ENCODE measurements at places on chromosomes 13 and 19.

DNA sequence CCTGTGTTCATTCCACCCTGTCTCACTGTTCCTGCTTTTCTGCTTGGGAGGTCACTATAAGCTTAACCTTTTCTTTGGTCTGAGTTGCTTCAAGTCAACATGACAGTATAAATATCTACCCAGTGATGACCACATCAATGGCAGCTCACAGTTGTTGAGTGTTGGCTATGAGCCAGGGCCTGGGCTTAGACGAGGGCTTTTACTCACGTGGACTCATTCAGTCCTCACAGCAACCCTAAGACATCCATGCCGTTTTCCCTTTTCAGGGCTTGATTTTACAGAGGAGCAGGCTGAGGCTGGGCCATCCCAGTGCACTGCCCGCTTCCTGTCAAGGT lies 10.2 kb upstream of the CCDC97 start:
- no peak for DNase-seq

GRCh38 chr13:110283736-110284517 lies 23.0 kb downstream of the COL4A1 start:
- DNase-seq, result no peak

GRCh38 chr13:109626386-109627171 lies 159.8 kb downstream of the IRS2 start:
- DNase-seq, result no peak

DNA sequence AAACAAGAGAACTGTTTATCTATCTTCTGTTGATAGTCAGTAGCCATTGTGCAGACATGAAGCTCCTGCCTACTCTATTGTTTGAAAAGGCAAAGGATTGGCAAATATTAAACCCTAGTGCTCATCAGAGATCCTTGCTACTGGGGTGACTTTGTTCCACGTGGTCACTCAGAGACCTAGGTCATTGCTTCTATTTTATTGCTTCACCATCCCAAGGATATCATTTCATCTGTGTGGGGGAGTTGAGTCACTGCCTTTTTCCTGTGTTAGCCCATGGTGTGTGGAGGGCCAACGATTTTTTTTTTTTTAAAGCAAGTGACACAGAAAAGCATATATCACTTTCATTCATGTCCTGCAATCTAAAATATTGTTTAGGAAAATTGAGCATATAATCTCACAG lies 254.1 kb upstream of the RXFP2 start:
- no peak for DNase-seq

- no peak for DNase-seq
Observed at GRCh38 chr19:8257052-8257443, 47.9 kb downstream of the CERS4 start.

DNA sequence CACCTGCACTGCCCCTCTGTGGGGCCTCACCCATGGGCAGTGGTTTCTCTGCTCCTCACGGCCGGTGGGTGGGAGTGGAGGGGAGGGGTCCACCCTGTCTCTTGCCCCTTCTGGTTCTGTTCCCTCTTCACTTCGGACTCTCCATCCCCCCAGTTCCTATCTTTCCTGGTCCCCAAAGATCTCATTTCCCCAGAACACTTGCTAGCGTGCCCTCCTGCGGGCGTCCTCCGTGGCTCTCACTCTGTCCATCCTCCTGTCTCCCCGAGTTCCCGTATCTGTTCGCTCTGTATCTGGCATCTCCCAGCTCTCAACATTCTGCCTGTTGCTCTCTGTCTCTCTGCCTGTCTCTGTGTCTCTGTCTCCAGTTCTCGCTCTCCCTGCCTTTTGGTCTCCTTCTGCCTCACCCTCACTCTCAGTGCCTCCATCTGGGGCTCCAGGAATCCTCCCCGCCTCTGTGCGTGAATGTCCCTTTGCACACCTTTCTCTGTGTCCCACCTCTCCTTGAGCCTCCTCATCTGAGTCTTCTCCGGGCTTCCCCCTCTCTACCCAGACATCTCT lies 363 bp downstream of the SPIB start:
- DNase-seq, result no peak

DNA sequence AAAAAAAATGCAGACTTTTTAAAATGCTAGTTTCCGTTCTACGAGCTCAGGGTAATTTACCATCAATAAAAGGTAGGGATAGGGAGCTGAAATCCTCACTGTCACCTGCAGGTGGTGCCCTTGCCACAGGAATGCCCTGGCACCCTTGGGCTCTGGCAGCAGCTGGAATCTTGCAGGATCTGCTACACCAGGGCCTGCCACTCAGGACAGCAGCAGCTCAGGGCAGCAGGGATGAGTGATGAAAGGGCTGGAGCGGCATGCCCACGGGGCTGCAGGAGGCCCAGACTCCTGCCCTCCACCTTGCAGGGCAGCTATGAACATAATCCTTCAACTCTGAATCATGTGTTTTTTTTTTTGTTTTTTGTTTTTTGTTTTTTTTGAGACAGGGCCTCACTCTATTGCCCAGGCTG lies 54.0 kb downstream of the GNG7 start:
- DNase-seq, result peak; percentile 66

GRCh38 chr19:54458648-54459281 lies 4.8 kb downstream of the LENG9 start:
- no peak for DNase-seq

- DNase-seq, result no peak
Observed at GRCh38 chr19:33841685-33842084, 45.0 kb downstream of the KCTD15 start.

DNA sequence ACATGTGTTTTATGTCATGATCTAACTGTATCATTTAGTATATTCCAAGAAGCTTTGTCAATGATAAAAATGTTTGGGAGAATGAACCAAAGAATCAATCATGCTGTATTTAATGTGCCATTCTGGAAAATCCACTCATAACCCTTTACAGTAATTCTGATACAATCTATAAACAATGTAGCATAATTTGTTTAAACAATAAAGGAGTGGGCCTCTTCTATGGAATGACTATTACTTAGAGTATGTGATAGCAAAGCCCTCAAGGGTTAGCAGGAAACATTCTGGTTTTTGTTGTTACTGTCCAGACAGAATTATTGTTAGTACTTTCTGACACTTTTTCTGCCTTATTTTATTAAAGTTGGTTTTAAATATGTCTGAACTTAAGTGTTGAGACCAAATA lies 1073.1 kb downstream of the SLITRK5 start:
- no peak for DNase-seq

DNA sequence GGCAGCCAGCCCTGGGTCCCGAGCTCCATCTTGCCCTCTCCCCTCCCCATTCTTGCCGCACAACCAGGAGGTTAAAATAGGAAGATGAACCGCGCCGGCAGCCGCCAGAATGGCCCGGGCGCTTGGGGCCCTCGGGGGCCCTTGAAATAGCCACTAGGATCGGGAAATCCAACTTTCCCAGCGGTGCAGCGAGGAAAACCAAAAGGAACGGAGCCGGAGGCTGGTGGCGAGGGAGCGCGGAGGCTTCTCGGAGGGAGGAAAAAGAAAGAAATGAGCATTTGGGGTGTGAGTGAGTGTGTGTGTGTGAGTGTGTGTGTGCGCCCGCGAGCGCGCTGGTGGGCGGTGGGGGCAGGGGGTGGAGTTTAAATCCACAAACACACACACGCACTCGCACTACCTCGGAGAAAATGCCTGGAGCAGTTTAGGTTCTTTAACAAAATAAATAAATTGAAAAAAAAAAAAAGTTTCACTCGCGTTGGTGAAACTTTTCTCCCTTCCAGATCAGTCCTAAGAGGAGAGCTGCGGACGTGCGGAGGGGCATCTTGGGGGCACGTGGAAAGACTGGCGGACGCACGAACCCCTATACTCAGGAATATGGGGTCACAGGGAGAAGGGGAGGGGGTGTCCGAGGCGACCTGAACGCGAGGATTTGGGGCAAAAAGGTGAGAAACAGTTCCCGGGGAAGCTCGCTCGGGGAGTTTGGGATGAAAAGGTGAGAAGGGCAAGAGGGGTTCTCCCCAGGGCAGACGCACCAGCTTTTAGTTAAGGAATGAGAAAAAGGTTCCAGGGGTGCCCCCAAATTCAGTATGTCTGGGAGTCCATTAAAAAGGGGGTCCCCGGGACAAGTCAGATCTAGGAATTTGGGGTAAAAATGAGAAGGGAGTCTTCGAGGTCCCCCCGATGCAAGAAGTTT lies 1.3 kb downstream of the RFX2 start:
- DNase-seq, result no peak

DNA sequence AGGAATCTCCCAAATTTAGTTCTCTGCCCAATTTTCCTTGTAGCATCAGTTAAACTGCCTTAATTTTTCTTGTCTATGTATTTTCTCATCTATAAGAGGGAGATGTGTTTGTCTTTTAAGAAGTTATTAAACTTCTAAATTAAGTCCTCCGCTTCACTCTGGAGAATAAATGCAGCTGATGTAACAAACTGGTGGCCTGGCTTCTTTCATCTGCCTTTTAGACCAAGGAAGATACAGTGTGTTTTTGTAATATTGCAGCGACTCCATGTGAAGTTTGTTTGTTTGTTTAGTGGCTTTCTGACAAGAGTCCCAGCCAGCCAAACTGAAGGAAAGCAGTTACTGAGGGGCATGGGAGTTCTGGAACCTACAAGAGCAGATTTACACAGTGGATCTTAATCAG lies 56.4 kb downstream of the KLF12 start:
- no peak for DNase-seq

GRCh38 chr13:104750377-104750776 lies 1684.2 kb upstream of the SLC10A2 start:
- DNase-seq, result no peak

DNA sequence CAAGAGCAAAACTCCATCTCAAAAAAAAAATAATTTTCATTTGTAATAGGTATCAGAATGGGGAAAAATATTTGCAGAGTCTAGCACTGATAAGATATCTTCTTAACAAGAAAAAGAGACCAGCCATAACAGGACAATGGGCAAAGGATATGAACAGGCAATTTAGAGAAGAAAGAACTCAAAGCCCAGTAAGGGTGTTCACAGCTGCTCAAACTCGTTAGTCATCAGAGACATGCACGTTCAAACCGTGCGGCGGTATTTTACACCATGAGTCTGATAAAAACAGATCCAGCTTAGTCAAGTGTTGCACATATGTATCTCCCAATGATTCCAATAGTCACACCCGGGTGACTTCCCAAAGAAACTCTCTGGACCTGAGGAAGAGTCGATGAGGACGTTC lies 13.7 kb upstream of the NCCRP1 start:
- no peak for DNase-seq

- DNase-seq, result no peak
Observed at GRCh38 chr19:6204212-6204611, 68.7 kb downstream of the ACSBG2 start.

GRCh38 chr13:75705395-75705794 lies 69.3 kb downstream of the LMO7 start:
- DNase-seq, result no peak

Measured in stimulated activated CD4-positive, alpha-beta T cell treated with anti-CD3 and anti-CD28 coated beads, Interleukin-12 subunit alpha, Interleukin-12 subunit beta, amount 100 ng/mL, for 48 hours (primary cell).